Ecto neural progenitor cell (in vitro differentiated cells): ENCODE measurements at places on chromosomes 3 and 15.

DNA sequence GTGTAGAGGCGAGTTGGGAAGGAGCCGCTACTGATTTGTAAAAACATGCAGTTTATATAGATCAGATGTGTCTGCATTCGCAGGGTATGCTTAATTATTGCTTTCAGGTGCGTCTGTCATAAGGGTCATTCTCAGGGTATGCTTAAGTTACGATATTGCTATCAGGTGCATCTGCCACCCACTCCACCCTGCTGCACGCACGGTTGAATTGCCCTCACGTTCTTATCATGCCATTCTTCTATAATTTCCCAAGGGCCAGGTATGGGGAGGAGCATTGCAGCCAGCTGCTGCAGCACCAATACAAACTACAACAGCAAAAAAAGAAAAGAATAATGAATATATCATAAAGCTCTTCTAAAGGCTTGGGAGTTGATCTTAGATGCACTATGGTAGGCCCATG is 230.0 kb downstream of the KBTBD8 start:
- DNase-seq, result no peak

DNA sequence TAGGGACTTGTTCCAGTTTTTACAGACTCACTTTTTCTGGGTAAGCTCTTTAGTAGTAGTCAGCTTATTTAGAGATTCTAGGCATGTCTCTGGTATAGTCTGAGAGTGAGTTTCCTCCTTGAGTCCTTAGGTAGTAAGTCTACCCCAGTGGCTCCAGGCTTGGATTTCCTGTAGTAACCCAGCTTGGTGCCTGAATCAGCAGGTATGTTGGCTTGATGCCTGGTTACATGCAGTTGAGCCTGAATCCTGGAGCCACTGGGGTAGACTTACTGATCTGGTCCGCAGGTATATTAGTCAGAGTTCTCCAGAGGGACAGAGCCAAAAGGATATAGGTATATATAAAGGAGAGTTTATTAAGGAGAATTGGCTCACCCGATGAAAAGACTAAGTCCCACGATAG is 85.8 kb upstream of the RBMS3 start:
- no peak for DNase-seq

- no peak for DNase-seq
Observed at GRCh38 chr15:70051948-70052633, 45.6 kb downstream of the TLE3 start.

DNA sequence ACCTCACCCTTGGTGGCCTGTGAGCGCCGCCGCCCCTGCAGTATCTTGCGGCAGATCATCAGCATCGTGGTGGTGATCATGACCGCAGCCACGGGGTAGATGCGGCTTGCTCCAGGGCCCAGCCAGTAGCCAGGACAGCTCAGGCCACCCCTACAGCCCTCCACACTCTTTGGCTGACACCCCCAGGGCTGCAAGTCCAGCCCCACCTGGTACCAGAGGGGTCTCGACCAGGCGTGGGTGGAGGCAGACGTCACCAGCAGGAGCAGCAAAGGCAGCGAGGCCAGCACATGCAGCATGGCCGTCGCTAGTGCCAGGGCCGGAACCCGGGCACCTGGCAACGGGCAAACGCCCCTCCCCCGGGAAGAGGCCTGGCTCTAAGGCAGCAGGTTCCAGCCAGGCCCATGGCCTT is at the start of gene TMEM89:
TMEM89 (minus strand) TSS at position 309 of the 409 bp plus-strand sequence; CDS start at position 296, 13 bp downstream.
- DNase-seq, result no peak

DNA sequence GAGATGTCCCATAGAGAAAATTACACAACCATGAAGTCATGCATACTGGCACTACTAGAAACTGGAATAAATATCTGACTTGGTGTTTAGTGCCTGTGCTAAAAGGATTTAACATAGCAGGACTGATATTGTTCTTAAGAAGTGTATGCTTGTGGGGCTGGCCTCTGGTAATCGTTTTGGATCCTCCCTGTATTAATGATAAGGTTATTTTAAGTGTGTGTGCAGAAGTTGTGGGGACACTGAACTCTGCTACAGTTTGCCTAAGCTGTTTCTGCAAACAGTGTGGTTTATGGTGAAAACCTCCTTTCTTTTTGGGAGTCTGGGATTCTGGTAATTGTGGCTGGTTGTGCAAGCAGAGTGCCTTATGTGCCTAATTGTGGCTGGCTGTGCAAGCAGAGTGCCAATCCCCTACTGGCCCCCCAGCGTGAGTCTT is 120.8 kb downstream of the CLASP2 start:
- no peak for DNase-seq

GRCh38 chr3:193744048-193744821 is 151.2 kb downstream of the OPA1 start:
- no peak for DNase-seq
